ENCODE measurements at places on chromosomes 11 and 22.

- no peak for DNase-seq
Observed at GRCh38 chr11:37967635-37968034, 1369.6 kb upstream of the RAG2 start.

- DNase-seq: peak; percentile 21
Observed at GRCh38 chr11:46693597-46694012, 6.8 kb downstream of the ARHGAP1 start.

DNA sequence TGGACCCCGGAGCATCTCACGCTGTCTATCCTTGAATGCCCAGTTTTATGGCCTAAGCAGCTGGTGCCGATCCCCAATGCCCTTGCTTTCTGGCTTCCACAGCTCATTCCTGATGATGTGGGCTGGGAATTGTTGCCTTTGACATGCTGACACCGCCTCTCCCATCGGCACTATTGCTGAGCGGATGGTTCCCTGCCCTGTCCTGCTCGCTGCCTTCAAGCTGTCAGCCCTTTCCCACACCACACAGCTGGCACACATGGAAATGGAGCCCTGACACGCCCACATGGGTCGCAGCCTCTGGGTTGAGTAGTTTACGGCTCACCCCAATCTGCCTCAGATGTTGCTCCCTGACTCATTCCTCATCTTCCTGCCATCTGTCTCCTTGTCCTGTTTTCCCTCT lies 110.2 kb upstream of the SESN3 start:
- DNase-seq: no peak

DNA sequence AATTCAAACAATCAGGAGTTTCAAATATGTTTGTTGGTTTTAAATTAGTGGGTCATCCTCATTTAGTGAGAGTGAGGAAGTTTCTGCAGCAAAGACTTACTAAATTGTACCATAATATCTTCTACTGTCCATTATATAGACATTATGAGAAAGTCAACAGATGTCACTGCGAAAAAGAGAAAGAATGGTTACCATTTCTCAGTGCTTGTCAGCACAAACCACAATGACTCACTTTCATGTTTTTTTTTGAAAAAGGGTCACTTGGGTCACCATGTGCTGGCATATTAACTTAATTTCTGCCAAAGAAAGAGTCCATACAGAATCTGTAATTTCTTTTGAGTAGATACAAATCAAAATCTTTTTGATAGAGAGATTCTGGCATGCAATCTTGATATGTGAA lies 924.6 kb upstream of the FAT3 start:
- DNase-seq: no peak

DNA sequence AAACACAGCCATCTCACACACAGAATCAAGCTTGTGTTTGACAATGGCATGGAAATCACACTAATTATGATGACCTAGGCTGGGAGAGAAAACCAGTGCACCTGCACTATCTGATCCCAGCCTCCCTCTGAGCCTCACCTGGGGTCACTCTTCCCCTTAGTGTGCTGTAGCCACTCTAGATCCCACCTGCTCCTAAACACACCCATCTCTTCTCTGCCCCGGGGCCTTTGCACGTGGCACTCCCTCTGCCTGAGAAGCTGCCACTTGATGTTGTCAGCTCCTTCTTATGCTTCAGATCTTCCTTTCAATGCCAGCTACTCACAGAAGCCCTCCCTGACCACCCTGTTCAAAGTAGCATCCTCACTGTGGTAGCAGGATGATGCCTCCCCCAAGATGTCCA lies 42.9 kb upstream of the NFAM1 start:
- DNase-seq: no peak

DNA sequence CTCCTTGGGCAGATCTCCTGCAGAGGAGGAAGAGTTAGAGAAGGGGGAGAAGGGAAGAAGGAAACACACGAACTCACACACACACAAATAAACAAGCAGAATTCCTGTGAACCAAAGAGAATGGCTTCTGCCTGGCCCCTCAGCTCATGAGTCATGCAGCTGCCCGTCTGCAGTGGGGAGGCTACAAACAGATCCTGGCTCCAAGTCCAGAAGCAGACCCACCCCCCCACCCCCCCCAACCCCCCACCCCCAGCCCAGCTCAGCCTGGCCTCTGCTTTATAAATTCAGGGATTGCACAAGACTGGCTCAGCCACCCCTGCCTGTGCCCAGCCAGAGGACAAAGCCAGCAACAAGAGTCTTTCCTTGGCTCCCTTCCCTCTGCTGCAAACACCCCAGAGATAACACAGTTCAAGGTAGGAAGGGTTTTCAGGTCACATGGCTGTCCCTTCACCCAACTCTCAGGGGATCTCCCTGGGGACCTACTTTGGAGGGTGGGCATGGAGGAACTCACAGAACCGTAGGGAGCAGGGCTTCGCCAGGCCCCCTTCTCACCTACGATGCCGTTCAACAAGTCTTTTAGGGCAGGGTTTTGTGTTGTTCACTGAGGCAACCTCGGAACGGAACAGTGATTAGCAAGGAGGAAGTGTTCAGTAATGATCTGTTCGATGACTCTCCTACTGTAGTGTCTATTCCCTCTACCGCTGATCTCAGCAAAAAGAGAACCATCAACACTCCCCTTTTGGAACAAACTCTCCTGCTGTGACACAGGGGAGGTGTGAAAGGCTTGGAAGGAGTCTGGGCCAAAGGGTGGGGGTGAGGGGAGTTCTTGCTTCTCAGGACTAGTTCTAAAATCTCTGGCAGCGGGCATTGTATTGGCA lies 35.5 kb downstream of the RPL27A start:
- peak; percentile 84 for DNase-seq

- no peak for DNase-seq
Observed at GRCh38 chr11:12684816-12685215, 10.6 kb downstream of the TEAD1 start.

DNA sequence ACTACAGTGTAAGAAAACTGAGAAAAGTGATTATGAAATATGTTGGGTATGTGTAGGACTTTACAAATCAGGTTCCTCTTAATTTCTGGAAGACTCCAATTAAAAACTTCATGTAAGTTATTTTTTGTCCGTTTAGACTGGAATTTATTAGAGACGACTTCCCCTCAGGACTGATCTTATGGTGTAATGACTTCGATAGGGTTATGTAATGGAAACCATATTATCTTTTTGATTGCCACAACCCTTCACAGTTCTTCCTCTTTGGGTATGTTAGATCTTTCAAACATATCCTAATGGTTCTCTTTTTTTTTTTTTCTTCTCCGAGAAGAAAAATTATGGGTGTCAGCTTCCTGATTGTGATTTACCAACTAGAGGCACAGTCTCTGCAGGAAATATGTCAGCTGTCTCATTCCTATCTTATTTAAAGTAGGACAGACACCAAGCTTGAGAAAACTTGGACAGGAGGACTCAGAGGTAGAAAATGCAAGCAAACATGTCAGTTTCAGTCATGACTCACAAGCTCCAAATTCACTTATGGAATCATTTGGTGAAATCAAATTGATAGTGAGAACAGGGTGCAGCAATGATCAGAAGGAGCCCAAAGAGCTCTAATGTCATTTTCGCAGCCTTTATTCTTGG lies 11.1 kb upstream of the LDLRAD3 start:
- DNase-seq: peak; percentile 42

DNA sequence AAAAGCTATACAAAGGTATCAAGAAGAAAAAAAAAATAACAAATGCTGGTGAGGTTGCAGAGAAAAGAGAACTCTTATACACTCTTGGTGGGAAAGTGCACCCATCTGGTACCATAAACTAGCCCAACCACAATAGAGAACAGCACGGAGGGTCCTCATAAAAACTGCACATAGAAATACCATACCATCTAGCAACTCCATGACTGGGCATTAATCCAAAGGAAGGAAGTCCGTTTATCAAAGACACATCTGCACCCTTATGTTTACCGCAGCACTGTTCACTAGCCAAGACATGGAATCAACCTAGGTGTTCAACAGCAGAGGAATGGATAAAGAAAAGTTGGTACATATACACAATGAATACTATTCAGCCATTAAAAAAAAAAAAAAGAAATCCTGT lies 10.8 kb upstream of the CLDN5 start:
- DNase-seq: no peak

DNA sequence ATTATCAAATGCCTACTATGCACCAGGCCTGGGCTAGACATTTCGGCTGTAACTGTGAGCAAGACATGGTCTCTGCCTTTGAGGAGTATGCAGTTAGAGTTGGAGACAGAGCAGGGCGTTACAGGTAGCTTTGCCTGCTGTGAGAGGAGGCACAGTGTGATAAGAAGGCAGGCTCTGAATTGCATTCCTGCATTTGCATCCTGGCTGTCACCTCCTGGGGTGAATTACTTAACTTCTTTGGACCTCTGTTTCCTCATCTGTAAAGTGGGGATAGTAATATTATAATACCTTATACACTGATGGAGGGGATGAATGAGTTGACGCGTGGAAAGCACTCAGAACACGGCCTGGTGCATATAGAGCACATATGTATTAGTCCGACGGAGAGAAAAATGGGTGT lies 118.1 kb upstream of the ARHGAP20 start:
- no peak for DNase-seq

DNA sequence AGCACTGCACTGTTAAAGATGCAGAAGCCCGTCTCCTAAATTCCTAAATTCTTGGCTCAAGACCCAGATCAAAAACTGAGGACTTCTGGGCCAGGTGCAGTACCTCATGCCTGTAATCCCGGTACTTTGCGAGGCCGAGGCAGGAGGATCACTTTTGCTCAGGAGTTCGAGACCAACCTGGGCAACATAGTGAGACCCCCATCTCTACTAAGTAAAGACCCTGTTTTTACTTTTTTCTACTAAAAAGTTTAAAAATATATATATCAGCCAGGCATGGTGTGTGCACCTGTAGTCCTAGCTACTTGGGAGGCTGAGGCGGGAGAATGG lies 29.7 kb downstream of the PDGFB start:
- no peak for DNase-seq

GRCh38 chr22:47395481-47395880 lies 633.0 kb downstream of the TBC1D22A start:
- DNase-seq: no peak

DNA sequence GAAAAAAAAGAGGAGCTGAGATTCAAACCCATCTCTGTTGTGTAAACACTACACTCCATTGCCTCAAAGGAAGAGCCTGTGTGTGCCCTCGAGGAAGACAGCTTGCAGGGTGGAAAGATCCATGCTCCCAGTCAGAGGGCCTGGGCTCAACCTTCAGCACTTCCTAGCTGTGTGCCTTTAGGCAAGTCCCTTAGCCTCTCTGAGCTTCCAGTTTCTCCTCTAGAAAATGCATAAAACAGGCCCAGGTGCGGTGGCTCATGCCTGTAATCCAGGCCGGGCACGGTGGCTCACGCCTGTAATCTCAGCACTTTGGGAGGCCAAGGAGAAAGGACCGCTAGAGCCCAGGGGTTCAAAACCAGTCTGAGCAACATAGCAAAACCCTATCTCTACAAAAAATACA lies 4.6 kb upstream of the ARFGAP2 start:
- no peak for DNase-seq

DNA sequence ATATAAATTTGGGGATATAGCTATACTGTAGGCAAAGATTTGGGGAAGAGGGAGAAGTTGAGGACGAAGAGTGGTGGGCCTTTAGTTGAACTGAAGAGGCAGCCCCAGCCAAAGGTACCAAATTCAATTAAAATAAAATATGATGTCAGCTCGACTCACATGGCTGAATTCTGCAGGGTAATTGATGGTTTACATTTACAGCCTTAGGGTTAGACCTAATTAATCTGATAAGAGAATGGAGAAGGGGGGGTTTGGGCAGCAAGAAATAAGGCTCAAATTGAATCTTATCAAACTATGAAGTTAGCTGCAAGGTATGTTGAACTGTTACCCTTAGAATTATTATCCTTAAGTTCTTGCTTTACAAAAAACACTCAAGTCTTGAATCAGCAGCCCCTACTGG lies 3.6 kb upstream of the HSD17B12 start:
- no peak for DNase-seq

DNA sequence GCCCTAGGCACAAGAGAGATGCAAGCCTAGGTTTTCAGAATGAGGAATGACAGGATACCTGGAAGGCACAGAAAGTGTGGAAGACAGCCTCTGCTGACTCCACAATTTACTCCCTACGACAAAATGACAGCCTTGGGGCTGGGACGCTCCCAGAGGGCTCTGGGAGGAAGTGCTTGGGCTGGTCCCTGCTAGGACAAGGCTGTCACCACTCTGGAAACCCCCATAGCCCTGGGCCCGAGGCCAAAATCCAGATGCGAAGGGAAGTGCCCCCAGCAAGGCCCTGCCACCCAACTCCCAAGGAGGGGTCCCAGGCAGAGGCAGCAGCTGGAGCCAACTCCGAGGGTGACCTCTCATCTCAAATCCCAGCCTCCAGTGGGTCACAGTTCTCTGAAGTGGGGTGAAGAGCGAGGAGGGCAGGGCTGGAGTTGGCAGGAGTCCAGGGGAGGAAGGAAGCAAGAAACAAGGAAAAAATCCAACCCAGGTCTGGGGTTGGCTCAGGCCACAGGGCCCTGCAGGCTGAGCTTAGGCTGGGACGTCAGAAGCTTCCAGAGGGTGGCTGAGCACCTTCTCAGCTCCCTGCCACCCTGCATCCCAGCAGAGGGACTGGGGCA lies 6.3 kb upstream of the CDC42EP2 start:
- no peak for DNase-seq

DNA sequence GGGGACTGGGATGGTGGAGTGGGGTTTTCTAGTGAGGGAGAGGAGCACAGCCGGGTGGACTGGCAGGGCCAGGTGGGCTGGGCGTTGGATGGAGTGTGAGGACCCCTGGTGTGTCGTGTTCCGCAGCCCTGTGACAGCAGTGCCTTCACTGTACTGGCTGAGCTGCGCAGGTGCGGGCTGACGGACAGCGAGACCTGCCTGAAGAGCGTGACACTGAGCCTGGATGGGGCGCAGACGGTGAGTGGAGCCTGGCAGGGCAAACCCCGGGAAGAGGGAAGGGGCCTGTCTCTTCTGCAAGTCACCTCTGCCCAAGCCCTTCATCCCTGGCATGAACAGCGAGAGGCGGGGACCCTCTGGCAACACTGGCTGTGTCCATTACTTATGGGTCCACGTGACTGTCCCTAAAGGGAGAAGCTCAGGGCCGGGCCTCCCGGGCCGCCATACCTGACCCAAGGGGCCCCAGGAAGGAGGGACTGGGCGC lies 10.0 kb downstream of the MUC5AC start:
- DNase-seq: no peak

DNA sequence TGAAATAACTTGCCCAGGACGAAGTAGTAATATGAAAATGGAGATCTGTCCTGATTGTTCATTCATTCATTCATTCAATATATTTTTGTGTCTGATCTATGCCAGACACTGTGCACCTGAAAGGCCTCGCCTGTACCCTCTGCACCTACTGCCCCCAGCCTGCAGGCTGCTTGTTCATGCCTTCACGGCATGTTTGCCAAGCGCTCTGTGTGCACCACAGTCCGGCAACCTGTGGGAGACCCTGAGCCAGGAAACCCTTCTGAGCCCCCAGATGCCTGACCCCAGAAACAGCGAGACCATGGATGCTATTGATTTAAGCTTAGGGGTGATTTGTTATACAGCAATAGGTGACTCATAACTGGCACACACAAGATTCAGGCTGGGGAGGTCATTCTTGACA lies 47.0 kb downstream of the RTL6 start:
- DNase-seq: peak; percentile 3

GRCh38 chr11:81112718-81113117 lies 1620.9 kb downstream of the FAM181B start:
- DNase-seq: no peak

- no peak for DNase-seq
Observed at GRCh38 chr11:119531056-119531455, 108.1 kb upstream of the THY1 start.

- DNase-seq: no peak
Observed at GRCh38 chr11:119764108-119764868, 35.3 kb upstream of the NECTIN1 start.

Measured in ELR (cell line).